Peyer's patch (tissue), 4 donors: ENCODE measurements at places on chromosomes 1 and 21.

- DNase-seq, result no peak
These were observed 87.8 kb upstream of the USP24 start for GRCh38 chr1:55302972-55303371.

GRCh38 chr1:236862219-236862591, 67.1 kb downstream of the MTR start:
- DNase-seq, result no peak

GRCh38 chr21:21828130-21828529, 829.9 kb downstream of the NCAM2 start:
- DNase-seq, result no peak

DNA sequence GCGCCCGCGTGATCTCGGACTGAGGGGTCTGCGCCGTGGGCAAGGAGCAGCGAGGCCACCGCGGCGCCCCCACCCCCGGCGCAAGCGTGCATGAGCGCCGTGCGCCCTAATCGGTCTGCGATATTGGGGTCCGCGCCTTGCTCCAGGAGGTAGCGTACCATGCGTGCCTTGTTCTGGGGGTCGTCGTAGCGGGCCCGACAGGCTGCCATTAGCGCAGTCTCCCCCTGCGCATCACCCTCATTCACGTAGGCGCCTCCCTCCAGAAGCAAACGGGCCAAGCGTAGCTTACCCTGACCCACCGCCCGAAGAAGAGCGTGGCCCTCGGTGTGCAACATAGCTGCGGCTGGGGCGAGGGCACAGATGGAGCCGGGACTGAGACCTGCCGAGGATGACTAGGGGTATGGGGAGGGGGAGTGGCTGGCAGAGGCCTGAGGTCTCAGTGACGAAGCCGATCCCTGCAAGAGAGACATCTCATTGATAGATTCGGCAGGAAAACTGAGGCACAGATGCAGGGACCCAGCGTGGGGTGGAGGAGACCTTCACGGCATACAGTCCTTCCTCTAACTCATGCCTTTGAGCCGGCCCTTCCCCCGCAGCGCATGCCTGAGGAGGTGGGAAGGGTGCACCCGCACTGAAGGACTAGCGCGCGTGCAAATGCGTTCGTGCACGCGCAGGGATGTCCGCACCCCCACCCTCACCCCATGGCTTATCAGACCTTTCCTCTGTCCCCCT, 2.8 kb downstream of the ANKRD34A start:
- peak; percentile 80 for DNase-seq

DNA sequence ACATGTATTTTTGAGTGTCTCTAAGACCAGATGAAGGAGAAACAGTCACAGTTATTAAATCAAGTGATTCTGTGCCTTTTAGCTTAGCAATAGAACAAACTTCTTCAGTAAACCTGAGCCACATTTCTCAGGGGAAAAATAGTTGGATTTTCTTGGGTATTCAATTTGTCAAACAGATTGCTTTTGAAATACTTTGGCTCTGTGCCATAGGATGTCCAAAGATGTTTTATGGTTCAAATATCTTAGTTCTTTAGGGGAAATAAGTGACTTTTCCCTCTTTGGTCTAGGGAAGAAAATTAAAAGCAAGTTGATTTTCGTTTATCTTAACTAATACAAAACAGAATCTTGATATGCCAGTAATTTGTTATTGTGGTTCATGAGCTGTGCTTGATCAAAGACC, 125.9 kb downstream of the ATP5PO start:
- no peak for DNase-seq

DNA sequence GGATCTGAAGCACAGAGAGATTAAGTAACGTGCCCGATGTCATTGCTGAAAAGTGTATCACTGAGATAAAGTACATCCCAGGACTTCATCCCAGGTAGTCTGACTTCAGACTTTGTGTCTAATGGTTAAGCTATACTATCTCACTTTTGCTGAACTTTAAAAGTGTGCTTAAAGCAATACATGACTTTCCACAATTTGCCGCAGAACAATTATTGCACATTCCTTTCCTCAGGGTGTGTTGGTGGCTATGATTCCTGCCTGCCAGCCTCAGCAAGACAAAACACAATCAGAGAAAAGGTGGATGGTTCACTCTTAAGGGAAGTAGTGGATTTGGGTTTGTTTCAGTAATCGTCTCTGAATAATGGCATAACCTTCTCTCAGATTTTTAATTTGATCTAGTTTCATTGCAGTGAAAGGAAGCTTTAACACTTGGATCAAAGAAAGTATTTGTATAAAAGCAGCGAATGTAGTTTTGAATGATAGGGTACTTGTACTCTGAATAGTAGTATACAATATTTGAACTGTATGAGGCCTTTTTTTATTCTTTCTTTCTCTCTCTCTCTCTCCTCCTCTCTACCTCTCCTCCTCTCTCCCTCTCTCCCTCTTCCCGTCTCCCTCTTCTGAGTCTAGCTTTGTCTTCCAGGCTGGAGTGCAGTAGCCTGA, 47.0 kb downstream of the CNST start:
- DNase-seq, result no peak
